ENCODE measurements at places on chromosomes 6 and 20. TPM values are rescaled to one million over a fixed set of nuclear protein-coding genes. Genes with fewer than 3 reads are reported as not detected.
A peak's percentile ranks its signal among the peaks of the same experiment; 100 is the strongest.

The GJA1 gene
- total RNA-seq: 34.1 TPM

The GNAS-AS1 gene
- 4.3 TPM for total RNA-seq

The PKHD1 gene
- total RNA-seq: 1.3 TPM

The RAET1E gene
- not detected for total RNA-seq

The GTF3C6 gene
- total RNA-seq: 93.9 TPM

The DUSP15 gene
- total RNA-seq: 13.2 TPM

The CGA gene
- total RNA-seq: 5.5 TPM

The EXOC2 gene
- 24.4 TPM for total RNA-seq

The ACTL10 gene
- 0.36 TPM for total RNA-seq

The CAGE1 gene
- total RNA-seq: not detected

The LRRC1 gene
- total RNA-seq: 36.2 TPM

The STK35 gene
- total RNA-seq: 41.9 TPM

- DNase-seq: no peak
Observed at GRCh38 chr6:80021591-80021990, 17.1 kb downstream of the TTK start.

DNA sequence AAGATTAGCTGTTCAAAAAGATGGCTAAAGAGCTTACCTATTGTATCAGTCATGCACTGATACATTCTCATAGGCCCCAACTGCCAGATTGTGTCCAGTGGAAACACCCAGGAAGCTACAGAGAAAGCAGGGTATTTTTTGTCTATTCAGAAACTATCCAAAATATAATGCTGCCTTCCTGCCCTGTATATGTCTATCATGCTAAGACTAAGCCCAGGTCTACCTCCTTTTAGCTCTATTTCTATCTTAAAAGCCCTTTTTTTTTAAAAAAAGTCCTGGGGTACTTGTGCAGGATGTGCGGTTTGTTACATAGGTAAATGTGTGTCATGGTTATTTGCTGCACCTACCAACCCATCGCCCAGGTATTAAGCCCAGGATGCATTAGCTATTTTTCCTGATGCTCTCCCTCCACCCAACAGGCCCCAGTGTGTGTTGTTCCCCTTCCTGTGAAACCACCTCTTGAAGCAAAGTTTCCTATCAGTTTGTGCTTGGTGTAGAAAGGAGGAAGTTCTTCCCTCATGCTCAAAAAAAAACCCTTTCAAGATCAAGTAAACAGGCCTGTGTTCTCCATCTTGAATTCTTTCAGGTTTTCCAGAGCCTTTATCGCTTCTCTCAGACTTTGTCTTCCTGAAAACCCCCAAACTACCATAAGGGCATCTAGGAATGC, 514 bp downstream of the DEFB129 start:
- no peak for DNase-seq

- DNase-seq: no peak
Observed at GRCh38 chr6:21887231-21888185, 294.0 kb downstream of the SOX4 start.

GRCh38 chr20:3068986-3069900, 2.2 kb upstream of the OXT start:
- no peak for DNase-seq

DNA sequence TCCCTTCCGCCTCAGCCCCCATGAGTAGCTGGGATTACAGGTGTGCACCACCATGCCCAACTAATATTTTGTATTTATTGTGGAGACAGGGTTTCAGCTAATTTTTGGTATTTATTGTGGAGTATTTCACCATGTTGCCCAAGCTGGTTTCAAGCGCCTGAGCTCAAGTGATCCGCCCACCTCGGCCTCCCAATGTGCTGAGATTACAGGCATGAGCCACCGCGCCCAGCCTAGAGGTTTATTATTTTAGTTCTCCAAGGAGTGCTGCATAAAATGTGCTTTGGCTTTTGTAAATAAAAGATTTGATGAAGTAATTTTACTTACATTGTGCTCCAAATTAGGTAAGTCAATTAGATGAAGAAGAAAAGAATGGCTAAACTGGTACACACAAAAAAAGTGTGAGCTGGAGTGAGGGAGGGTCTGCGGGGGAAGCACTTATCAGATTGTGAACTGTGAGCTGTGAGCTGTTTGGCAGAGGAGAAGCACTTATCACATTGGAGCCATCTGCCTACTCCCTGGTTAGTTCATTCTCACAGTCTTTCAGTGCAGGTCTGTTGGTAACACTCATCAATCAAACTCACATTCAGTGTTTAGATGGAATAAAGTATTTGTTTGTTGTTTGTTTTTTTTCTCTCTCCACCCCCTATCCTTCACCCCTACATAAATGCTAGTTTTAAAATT, 398.0 kb downstream of the EPHA7 start:
- no peak for DNase-seq

- DNase-seq: no peak
Observed at GRCh38 chr6:150937132-150937906, 71.8 kb downstream of the MTHFD1L start.

DNA sequence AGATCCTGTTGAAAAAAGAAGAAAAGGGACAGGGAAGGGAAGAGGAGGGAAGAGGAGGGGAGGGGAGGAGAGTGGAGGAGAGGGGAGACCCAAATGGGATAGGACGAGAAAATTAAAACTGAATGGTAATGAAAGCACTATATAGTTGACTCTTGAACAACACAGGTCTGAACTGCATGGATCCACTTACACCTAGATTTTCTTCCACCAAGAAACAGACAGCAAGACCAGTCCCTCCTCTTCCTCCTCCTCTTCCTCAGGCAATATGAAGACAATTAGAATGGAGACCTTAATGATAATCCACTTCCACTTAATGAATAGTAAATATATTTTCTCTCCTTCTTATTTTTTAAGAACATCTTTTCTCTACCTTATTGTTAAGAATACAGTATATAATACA, 113.5 kb downstream of the EPB41L2 start:
- DNase-seq: no peak

DNA sequence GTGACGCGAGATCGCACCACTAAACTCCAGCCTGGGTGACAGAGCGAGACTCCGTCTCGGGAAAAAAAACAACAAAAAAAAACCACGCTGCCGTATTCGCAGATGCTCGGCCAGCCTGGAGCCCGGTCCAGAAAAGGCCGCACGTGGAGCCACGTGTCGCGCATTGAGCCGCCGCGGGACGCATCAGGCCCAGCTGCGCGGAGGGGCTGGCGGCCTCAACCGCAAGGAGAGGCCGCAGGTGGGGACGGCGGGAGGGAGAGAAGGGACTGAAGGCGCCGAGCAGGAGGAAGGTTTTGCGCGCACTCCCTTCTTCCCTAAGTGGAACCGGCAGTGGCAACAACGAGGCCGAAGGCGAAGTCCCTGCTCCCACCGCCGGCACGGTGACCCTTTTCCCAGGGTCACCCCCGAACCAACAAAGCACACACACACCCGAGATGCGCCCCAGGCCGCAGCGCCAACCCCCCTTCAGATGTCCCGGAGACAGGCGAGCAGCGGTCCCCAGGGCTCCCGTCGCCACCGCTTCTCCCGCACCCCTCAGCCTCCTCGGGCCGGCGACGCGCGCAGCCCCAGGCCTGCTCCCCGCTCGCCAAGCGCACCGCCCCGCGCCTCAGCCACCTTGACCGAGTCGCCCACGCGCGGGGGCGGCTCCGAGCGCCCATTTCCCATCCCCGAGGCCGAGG, 681 bp downstream of the SYCP2 start:
- DNase-seq: no peak

GRCh38 chr20:50366270-50367103, 143.7 kb upstream of the PTPN1 start:
- no peak for DNase-seq

- no peak for DNase-seq
Observed at GRCh38 chr6:18477301-18477941, 90.3 kb downstream of the RNF144B start.

DNA sequence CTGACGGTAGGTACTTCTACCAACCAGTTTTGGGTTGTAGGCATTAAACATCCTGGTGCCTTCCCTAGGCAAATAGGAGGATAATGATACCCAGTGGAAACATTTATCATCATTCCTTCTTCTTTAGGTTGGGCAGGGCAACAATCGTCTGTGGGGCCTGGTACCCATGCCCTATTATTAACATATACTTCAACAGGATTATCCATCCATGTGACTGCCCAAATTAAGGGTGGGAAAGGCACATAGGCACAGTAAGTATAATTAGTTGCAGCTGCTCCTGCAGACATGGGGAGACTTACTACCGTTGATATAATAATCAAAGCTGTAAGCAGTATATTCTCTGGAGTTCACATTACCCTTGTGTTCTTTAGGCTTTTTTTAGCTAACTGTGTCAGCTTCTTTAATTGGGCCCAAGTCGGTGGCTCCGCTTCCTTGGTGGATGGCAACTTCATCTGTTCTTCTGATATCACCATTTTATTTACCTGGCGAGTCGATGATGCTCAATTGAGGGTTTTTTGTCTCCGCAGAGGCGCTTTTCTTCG, 16.8 kb downstream of the RPL7L1 start:
- DNase-seq: no peak

- no peak for DNase-seq
Observed at GRCh38 chr20:58755062-58755697, 62.6 kb downstream of the NPEPL1 start.

GRCh38 chr20:6530254-6530653, 237.2 kb upstream of the BMP2 start:
- DNase-seq: no peak

- peak; percentile 14 for DNase-seq
Observed at GRCh38 chr6:12203001-12203400, 87.2 kb upstream of the EDN1 start.

DNA sequence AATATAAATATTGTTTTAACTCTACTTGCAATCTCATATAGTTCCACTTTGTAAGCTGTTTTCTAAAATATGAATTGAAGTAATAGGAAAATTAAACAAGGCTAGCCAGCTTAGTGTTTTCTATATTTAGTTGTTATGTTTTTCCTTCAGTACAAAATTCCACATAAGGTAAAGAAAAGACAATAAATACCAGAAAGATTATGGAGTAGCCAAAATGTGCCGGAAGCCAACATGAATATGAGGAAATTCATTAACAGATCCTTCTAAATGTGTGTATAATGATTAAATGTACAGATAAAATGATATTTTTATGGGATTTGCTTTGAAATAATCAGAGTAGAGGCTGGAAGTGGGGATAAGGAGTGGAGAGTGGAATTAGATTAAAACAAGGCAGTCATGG, 52.5 kb upstream of the COL21A1 start:
- no peak for DNase-seq

- DNase-seq: no peak
Observed at GRCh38 chr6:14582749-14583148, 465.2 kb downstream of the CD83 start.

DNA sequence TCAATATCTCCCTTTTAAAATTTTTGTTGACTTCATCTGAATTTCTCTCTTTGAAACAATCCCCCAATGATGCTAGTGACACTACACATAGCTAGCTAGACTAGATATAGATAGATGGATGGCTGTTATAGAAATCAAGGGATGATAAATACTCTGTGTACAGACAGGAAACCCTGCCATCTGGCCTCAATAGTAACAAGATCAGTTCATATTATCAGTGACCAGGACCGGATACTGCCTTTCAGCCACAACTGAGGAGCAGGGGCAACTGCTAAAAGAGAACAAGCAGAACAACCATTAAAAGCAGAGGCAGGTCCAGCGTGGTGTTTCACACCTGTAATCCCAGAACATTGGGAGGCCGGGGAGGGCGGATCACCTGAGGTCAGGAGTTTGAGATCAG, 118.3 kb upstream of the FAM184A start:
- DNase-seq: no peak

DNA sequence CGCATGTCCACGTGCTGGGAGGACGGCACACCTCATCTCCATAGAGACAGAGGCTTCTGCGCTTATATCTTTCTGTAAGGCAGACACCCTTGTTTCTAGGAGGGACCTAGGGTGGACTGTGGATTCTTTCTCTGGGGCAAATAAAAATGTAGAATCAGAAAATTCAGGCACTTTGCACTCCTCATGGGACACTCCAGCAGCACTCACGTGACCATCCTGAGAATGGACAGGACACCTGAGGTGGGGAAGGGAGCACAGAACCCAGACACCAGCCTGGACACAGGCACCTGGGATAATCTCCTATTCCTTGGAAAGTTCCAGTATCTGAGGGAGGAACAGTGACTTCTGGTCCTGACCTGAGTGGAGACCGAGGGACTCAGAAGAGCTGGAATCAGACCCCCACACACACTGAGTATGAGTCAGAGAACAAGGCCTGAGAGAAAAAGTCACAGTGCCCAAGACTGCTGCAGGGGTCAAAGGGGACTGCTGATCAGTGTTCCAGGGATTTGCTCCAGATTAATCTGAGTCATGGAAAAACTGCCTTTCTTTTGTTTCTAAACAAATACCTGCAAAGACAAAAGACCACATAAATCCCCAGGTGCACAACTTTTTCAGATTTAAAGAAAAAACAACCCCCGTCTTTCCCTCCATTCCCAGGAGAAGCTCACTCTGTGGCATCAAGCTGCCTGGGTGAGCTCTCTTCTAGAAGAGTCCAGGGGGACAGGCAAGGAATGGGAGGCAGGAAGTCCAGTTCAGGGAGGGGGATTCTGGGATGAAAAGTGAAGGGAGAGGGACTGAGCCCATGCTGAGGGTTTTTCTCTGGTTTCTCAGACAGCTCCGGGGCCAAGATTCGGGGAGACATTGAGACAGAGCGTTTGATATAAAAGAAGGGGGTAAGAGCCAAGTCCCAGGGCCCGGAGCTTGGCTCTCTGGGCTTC, 35.6 kb upstream of the MICB start:
- DNase-seq: no peak

GRCh38 chr20:10805764-10806163, 132.0 kb upstream of the JAG1 start:
- no peak for DNase-seq

DNA sequence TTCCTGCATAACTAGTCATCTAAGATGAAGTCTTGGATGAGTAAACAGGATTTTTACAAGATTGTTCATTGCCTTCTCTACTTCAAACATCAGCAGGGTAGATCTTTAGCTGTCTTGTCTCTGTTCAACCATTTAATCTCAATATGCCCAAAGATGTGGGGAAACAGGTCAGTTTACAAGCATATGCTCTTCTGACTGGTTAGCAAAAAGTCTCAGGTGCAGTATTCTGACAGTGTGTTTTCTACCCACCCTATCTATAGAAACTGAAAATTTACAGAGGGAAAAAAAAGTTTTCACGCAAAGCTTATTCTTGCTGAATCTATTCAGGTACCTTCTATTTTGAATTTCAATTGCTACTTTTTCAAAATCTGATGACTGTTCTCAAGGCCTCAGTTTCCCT, 29.0 kb downstream of the MAP3K5 start:
- DNase-seq: no peak

DNA sequence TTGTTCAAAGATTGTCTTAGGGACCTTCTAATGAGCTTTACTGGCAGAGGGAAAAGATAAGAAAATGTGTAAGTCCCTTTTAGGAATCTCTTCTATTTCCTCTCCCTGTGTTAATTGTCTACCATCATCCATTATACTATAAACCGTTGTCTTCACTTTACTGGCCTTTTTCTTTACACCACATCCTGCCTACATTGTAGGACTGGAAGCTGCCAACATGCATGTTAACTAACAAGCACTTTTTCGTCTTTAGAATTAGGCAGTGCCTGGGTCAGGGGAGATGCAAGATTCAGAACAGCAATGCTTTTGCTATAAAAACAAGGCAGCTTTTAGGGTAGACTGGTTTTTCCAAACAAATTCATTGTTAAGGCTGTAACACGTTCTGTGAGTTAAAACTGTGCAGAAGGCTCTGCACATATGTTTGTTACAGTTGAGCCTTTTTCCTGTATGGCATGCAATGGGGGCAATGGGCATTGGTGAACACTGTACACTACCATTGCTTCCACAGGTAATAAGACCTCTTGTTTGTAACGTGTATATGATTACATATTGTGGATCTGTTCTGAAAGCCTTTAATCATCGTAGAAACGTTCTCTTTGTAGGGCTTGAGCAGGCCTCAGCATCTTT, 10.9 kb upstream of the PKIG start:
- DNase-seq: no peak

- DNase-seq: no peak
Observed at GRCh38 chr6:15800841-15801617, 138.2 kb upstream of the DTNBP1 start.
